ENCODE measurements at places on chromosomes 5 and 9. TPM values are rescaled to one million over a fixed set of nuclear protein-coding genes. Genes with fewer than 3 reads are reported as not detected.

DNA sequence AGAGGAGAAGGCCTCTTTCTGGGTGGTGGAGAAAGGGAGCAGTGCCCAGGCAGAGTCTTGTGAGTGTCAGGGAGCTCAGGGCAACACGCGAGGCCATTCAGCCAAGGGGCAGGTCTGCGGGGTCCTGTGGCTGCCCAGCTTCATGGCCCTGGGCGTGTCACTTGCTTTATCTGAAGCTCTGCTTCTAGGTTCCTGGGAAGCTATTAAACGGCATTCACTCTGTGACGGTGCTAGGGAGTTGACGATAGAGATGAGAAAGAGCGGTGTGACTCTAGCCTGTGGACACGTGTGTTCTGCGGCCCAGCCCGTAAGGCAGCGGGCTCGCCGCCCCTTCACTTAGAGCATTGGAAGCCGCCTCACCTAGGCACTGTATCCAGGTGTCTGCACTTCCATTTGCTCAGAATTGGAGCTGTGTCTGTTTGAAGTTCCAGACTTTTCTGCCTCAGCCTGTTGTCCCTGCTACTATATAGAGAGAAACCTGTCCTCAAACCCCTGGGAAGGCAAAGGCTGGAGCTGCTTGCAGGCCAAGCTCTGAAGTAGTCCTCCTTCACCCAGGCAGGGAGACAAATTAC, 88.3 kb downstream of the PHF2 start:
- peak; percentile 28 for DNase-seq

- DNase-seq = no peak
Measured at GRCh38 chr9:112049811-112050516, 125.1 kb downstream of the SUSD1 start.

- DNase-seq = no peak
Measured at GRCh38 chr9:19648672-19649071, 140.2 kb downstream of the SLC24A2 start.

FCN2 gene
- not detected for total RNA-seq

PCDHGA3 gene
- 1.5 TPM for total RNA-seq

DNA sequence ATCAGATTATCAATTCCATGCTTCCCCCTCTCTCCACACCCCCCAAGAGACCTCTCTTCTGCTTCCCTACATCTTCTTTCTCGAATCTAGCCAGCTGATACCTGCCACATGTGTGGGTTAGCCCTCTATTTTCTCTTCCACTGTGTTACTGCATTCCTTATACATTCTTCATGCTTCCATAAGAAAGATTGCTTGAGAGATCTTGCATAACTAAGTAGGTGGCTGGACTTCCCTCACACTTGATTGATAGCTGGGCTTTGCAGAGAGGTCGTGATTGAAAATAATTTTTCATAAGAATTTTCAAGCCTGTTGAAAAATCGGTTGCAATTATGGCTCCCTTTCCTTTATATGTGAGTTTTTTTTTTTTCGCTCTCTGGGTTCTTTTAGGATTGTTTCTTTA, 33.0 kb upstream of the PANK3 start:
- no peak for DNase-seq

- no peak for DNase-seq
Measured at GRCh38 chr9:93686880-93687236, 110.5 kb downstream of the PHF2 start.

SLC34A1 gene
- total RNA-seq = not detected

Data from sigmoid colon (tissue), 7 donors.